ENCODE measurements at places on chromosomes 2 and 18. TPM values are rescaled to one million over a fixed set of nuclear protein-coding genes. Genes with fewer than 3 reads are reported as not detected.

Gene ATAD2B
- 18.2 TPM for total RNA-seq

Gene KCNJ3
- total RNA-seq: not detected

Gene DYNAP
- total RNA-seq: not detected

Gene AGBL5
- 13.8 TPM for total RNA-seq

Gene POTEJ
- total RNA-seq: not detected

Gene EPAS1
- 15.6 TPM for total RNA-seq

Gene CHST9
- not detected for total RNA-seq

Gene RAPGEF4
- total RNA-seq: 0.21 TPM

Gene KLHL14
- not detected for total RNA-seq

Gene SRSF7
- 378 TPM for total RNA-seq

Data from activated CD8-positive, alpha-beta memory T cell treated with anti-CD3 and anti-CD28 coated beads, Interleukin-2, amount 10 ng/mL, durations not matched to agents 7 days and 5 days (primary cell).